HT1080 (cell line): ENCODE measurements at places on chromosomes 11 and 22. TPM values are rescaled to one million over a fixed set of nuclear protein-coding genes. Genes with fewer than 3 reads are reported as not detected.

The KRTAP5-8 gene
- not detected in 2 replicates for total RNA-seq

The NUMA1 gene
- total RNA-seq, result 96.8 and 104 TPM in 2 replicates

The CAPRIN1 gene
- total RNA-seq, result 282 and 324 TPM in 2 replicates

The OR6T1 gene
- total RNA-seq, result not detected in 2 replicates

The RASSF10 gene
- total RNA-seq, result 0.07 and 0.21 TPM in 2 replicates

The WNT7B gene
- 15.0 and 18.9 TPM in 2 replicates for total RNA-seq

The LBHD1 gene
- total RNA-seq, result 4.8 and 6.6 TPM in 2 replicates

The CRYBB3 gene
- total RNA-seq, result not detected in 2 replicates

The SLC5A4 gene
- total RNA-seq, result 0.53 and 1.2 TPM in 2 replicates

The KBTBD4 gene
- 28.1 and 39.0 TPM in 2 replicates for total RNA-seq

The NNMT gene
- total RNA-seq, result 158 and 162 TPM in 2 replicates

The CARNS1 gene
- total RNA-seq, result 0.13 TPM in 1 of 2 replicates, not detected in the other

- DNase-seq, result no peak
Measured at GRCh38 chr22:48794906-48795305, 1032.8 kb downstream of the BRD1 start.

GRCh38 chr11:124277207-124277606 lies 21.0 kb downstream of the OR8G5 start:
- DNase-seq, result no peak

DNA sequence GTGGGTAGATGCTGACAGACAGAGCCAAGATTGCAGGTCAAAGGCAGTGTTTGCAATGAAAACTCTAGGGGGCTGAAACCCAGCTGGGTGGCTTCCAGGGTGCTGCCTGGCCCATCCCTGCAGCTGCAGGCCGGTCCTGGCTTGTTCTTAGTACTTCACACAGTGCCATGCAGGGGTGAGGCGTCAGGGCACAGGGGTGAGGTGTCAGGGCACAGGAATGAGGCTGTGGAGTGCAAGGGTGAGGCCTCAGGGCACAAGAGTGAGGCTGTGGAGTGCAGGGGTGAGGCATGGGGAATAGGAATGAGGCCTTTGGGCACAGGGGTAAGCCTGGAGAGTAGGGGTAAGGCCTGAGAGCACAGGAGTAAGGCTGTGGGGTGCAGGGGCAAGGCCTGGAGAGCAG lies 337.6 kb downstream of the TBC1D22A start:
- no peak for DNase-seq

- DNase-seq, result peak; percentile 92
Measured at GRCh38 chr11:23903044-23903704, 593.7 kb upstream of the LUZP2 start.

DNA sequence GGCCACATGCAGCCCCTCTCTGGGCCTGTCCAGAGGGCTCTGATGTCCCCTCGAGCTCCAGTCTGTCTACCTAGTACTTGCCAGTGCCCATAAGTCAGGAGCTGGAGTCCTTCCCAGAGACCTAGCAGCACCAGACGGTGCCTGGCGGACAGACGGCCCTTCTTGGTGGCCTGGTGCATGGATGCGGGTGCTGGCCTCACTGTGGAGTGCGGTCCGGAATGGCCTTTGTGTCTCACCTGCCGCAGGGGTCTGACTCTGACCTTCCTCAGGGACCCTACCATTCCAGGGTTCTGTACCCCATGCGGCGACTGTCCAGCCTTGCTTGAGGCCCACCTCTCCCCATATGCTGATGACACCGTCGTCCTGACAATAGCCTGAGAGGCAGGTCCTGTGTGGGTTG lies 29.4 kb upstream of the SMIM38 start:
- no peak for DNase-seq

DNA sequence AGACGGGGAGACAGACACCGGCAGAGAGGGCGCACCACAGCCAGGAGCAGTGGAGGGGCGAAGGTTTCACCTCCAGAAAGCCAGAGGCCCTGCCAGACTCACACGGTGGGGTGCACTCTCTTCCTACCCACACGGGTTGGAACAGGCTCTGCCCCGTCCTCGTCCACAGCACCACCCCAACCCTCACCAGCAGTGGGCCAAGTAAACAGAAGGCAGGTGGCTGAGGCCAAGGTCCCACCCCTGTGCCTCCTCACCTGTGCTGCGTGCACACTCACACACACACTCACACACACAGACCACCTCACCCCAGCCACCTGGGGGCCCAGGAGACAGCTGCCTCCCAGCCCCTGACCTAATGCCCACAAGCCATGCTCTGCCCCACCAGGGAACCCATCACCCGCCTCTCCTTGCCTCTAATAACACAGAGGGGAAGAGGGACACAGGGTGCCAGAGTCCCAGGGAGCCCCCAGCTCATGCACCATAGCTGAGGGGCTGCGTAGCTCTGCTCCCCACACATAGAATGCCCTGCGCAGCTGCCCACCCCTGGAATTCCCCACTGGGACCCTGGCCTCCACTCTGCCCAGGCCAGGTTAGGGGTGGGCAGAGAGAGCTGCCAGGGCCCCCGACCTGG lies 3.1 kb downstream of the CYB5R3 start:
- no peak for DNase-seq

DNA sequence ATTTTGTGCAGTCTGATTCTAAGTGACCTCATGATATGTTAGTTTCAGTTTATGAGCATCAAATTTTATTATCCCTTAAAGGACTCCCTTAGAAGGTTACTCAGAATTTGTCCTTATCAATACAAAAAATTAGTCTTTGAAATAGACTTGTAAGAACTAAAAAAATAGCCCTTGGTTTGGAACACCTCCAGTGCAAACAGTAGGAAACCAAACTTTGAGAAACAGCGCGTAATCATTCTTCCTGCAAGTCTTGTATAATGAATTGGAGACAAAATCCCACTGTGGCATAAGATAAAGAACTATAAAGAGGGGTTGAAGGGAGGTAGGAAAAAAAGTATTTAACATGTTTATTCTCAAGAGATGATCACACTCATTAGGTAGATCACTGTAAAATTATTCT lies 10.8 kb upstream of the MSANTD4 start:
- DNase-seq, result no peak

- DNase-seq, result no peak
Measured at GRCh38 chr11:12979928-12980689, 29.0 kb upstream of the RASSF10 start.

DNA sequence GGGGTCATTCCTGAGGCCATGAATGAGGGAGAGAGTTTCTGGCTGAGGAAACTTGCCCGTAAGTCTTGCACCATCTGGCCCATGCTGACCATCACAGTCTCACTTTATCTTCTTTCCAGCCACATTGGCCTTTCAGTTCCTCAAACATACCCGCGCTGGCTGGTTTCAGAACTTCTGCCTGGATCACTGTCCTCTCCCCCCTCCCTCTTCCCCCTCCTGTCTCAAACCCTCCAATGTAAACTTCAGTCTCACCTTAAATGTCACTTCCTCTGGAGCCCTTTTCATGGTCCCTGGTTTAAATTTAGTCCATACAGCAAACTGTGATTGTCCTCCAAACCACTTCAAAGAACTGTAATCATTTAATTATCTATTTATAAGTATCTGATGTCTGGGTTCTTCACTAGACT lies 3.7 kb upstream of the TMEM109 start:
- DNase-seq, result no peak

GRCh38 chr22:28934026-28934425 lies 50.7 kb downstream of the ZNRF3 start:
- DNase-seq, result no peak

- no peak for DNase-seq
Measured at GRCh38 chr11:72832301-72833082, 18.3 kb downstream of the ATG16L2 start.

- peak; percentile 52 for DNase-seq
Measured at GRCh38 chr11:75558939-75559843, 2.9 kb upstream of the SERPINH1 start.

GRCh38 chr11:100671471-100671870 lies 15.6 kb upstream of the ARHGAP42 start:
- no peak for DNase-seq

DNA sequence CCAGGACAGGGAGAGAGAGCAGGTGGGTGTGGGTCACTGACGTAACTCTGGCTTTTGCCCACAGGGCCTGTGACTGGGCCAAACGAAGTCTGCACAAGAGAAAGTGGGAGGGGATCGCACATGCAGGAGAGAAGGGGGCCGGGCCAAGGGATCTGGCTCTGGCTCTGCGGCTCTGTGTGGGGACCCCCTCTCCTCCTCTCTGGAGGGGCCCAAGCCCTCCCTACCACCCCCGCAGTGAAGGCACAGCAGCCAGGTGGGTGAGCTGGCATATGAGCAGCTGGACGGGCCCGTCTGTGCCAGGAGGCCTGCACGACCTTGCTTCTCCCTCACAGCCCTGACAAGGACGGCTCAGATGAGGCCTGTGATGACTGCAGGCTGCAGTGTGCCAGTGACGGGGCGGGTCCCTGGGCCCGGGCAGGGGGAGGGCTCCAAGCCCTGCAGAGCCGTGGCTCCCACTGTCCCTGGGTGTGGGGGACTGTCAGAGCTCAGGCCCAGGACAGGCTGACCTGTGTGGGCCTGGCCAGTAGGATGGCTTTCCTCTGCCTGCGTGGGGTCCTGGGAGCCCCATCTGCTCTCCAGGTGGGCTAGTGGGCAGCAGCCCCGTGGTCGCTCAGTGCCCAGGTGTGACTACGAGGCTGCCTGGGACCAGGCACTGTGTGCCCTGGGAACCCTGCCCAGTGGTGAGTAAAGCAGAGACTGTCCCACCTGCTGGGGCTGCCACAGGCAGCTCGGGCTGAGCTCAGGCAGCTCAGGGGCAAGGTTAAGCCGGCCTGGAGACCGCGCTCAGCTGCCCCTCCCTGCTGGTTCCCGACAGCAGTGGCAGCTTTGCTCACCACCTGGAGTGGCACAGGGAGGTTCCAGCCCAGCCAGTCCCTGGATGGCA lies 22.2 kb downstream of the MRGPRG start:
- no peak for DNase-seq

DNA sequence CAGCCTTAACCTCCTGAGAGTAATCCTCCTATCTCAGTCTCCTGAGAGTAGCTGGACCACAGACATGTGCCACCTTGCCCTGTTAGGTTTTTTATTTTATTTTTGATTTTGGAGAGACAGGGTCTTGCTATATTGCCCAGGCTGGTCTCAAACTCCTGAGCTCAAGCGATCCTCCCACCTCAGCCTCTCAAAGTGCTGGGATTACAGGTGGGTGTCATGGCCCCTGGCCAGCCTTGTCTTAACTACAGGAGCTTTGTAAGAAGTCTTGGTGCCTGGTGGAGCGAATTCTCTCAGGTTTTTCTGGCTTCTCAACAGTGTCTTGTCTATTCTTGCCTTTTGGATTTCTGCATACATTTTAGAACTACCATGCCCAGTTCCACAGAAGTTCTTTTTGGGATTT lies 546.4 kb downstream of the TBC1D22A start:
- DNase-seq, result no peak

DNA sequence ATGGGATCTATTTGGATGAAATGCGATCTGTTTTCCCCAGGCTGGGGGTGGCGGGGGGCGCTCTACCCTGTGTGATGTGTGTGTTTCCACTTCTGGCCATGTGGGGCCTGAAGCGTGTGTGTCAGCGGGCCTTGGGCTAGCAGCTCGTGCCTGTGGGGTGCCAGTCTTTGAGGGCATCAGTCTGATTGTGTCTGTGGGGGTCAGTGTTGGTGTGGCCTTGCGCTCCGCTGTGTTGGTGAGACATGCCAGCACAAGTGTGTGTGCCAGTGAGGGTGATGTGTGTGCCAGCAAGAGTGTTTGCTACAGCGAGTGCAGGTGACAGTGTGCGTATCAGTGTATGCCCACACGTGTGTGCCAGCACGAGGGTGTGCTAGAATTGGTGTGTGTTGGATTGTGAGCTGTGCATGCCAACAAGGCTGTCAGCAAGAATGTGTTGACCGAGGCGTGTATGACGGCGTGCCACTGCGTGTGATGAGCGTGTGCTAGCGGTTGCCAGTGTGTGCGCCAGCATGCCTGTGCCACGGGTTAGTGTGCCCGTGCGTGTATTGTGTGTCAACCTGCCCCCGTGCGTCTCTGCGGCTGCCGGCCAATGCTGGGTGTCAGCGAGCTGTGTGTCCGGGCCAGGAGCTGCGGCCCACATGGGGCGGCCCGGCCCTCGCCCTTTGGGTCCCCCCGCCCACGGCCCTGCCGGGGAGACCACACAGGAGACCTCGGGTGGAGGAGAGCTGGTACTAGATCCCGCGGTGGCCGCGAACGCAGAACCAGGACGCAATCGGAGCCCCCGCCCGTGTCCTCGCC lies 519 bp downstream of the ARRB1 start:
- no peak for DNase-seq

- no peak for DNase-seq
Measured at GRCh38 chr11:73384531-73384871, 8.3 kb downstream of the RELT start.

GRCh38 chr11:14334893-14335292 lies 24.1 kb downstream of the RRAS2 start:
- DNase-seq, result no peak

DNA sequence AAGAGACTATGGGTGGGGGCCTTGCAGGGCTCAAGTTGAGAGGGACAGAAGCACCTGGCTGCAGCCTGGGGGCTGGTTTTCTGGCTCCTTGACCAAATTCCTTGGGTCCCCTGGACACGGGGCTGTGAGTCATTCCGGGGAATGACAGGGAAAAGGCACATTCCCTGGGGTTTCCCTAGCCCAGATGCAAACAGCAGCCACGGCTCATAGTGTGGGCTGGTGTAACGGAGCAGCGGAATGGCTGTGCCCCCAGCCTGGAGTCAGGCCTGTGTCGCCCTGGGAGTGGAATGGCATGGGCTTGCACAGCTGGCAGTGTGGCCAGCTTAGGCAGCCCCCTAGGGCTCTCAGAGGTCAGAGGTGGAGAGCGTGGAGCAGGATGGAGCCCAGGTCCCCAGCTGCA lies 77.6 kb upstream of the KCNQ1OT1 start:
- peak; percentile 12 for DNase-seq

DNA sequence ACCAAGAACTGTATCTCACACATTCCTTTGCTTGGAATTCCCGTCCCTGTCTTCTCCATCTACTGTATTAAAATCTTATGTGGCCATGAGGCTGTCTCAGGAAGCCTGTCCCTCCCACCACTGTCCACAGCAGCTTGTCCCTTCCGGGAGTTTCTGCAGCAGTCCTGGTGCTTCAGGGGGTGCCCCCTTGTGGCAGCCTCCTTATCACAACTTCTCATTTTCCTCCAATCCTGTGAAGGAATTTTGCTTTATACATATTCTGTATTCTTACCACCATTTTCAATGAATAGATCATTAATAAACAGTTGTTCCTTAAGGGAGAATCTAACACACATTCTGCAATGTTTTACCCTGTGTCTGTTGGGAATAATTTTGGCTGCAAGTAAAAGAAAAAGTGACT lies 220.4 kb upstream of the RAG2 start:
- DNase-seq, result peak; percentile 24

- peak; percentile 90 for DNase-seq
Measured at GRCh38 chr22:50148991-50149721, 21.4 kb upstream of the PANX2 start.

DNA sequence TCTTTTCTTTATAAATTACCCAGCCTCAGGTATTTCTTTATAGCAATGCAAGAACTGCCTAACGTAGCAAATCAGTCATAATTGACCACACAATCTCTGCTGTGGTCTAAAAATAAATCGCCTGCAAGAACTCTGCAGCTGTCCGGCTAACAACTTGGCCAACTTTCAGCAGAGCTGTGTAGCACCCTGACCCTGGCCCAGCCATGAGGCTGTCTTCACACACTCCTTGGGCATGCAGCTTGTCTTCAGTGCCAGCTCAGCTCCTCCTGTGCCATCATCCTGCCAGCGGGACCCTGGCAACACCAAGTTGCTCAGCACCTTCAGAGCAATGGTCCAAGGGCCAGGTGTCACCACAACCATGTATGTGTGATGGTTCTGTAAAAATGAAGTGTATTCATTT lies 355.6 kb downstream of the OPCML start:
- DNase-seq, result no peak

- DNase-seq, result no peak
Measured at GRCh38 chr11:112121981-112122615, 35.4 kb downstream of the SDHD start.

GRCh38 chr22:29116397-29117123 lies 43.7 kb downstream of the KREMEN1 start:
- no peak for DNase-seq
